Caco-2 (cell line): ENCODE measurements at places on chromosomes 1 and 21.

- DNase-seq: no peak
Observed at GRCh38 chr1:182248721-182249120, 142.9 kb downstream of the GLUL start.

DNA sequence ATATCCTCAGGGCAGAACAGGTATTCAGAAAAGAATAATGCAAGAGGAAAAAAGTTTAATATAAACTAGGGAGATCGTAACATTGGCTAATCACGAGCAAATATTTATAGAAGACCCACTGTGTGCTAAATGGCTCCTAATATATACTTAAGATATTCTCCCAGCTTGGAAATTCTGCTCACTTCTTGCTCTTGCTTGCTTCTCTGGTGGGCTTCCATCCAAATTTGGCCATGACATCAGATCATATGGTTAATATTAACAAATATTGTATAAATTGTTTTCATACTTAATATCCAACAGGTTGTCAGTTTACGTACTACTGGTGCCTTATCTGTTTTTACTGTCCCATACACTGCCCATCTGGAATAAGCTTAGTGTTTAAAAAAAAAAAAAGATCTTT lies 1.1 kb downstream of the COX20 start:
- DNase-seq: no peak

DNA sequence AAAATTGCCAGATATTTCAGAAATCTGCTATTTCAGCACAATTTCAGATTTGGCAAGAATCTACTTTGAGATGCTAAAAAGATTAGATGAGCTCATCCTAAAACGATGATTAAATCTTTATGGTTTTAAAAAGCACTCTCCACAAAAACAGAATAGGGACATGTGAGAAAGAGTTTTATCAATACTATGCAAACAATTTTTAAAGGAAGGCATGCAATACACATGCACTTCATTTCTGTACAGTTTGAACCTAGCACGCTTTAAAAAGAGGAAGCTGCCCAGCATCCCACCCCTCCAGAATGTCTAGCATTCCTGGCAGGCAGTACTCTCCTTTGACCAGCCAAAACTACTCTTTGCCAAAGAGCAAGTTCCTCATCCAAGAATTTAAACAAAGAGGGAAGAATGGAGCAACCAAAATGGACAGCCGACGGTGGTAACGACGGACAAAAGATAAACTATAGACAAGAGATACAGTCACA lies 1.3 kb downstream of the ARHGAP29 start:
- no peak for DNase-seq

GRCh38 chr21:33734291-33734690 lies 92.0 kb downstream of the ITSN1 start:
- DNase-seq: no peak

DNA sequence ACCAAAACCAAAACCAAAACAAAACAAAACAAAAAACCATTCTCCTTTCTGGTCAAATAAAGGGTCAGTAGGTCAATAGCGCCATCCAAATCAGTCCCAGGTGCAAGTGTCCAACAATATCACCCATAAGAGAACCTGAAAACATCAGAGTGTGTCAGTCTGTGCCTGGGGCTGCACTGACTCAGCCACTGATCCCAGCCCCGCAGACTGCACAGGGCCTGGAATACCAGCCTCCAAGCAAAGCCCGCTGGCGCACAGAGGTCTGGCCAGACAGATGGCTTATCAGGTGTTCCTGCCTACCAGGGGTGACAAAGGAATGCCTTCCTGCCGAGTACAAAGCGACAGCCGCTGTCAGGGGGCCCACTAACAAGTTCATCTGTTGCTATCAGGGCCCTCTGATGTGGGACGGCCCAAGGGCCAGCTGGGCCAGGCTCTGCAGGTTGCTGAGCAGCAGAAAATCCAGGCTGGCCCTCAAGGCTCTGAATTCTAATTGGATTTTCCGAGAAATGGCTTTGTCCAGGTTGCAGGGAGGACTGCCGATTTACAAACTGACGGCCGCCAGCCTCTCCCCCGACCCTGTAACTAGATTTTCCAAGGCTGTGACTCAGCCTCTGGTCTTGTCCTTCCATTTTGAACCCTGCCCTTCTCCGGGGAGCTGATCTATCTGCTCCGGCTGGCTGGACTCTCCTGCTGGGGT lies 13.7 kb upstream of the TMEM51 start:
- DNase-seq: peak; percentile 93

GRCh38 chr21:45995686-45996179 lies 14.2 kb downstream of the COL6A1 start:
- DNase-seq: no peak

GRCh38 chr1:160580221-160580812 lies 1.0 kb upstream of the CD84 start:
- DNase-seq: no peak

- no peak for DNase-seq
Observed at GRCh38 chr1:59506952-59507351, 210.1 kb downstream of the FGGY start.

DNA sequence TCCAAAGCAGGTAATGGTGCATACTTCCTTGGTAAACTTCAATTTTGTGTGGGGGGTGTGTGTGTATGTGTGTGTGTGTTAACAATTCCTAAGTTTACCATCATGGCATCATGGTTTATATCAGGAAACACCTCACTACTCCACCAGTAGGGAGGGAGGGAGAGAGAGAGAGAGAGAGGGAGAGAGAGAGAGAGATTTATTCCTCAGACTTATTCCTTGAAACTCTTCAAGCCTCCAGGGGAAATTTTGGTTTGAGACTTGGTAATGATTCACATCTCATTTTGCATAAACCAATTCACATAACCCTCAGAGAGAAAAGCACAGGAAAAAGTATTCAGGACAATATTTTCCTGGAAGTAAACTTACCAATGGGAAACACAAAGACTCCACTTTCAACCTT lies 115.0 kb downstream of the TTLL7 start:
- DNase-seq: no peak

DNA sequence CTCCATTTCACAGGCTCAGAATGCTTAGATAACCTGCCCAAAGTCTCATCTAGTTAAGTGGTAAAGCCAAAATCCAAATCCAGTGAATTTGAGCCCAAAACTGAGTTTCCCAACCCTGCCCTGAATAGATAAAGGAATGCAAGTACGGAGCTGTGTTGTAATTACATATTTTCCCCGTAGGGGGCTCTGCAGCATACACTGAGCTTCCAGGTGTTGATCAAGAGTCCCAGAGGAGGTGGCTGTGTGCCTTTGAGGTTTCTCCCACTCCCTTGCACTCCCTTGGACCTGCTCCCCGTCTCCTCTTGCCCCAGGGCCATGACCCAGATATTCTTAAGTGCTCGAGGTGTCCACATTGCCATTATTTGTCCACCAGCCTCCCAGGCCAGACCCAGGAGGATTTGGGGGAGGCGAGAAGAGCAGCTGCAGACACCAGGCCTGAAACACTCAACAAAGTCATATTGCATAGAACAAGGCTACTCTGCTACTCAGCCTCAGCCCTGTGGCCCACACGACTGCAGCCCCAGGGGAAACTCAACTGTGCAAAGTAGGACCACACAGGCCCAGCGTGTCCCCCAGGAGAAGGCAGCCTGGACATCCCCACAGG lies 18.4 kb upstream of the LY9 start:
- peak; percentile 64 for DNase-seq

- peak; percentile 26 for DNase-seq
Observed at GRCh38 chr21:37478794-37479193, 112.2 kb downstream of the DYRK1A start.

GRCh38 chr1:7105269-7105668 lies 320.0 kb downstream of the CAMTA1 start:
- no peak for DNase-seq

DNA sequence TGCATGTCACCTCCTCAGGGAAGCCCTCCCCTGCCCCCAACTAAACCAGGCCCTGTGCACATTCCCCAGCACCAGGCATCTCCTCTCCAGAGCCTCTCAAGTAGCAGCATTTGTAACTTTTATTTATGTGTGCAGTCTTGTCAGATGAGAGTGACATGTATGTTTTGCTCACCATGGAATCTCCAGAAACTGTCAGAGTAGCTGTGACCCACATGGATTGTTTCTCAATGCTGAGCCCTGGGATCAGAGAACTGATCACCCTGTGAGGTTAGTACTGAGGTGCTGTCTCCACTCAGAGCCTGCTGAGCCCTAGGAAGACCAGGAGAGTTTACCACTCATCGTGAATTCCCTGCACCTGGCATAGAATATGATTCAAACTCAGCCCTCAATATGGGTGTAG lies 190.9 kb upstream of the EDN2 start:
- no peak for DNase-seq

DNA sequence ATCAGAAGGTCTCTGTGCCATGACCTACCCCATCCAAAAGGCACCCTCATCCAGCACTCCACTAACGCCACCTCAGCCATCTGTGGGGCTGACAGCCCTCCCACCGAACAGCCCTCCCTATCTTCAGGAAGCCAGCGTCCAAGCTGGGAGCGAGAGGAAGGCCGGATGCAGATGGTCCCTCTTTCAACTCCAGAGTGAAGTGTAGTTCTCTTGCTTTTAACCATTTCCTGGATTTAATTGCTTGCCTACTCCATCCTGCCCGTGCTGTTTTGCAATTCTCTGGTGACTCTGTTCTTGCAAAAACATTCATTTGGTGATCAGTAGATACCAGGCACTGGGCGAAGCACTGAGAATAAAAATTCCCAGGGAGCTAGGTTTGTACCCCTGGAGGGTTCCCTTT lies 8.2 kb upstream of the DYRK1A start:
- DNase-seq: no peak

- DNase-seq: no peak
Observed at GRCh38 chr1:230818367-230818766, 50.0 kb downstream of the C1orf198 start.

DNA sequence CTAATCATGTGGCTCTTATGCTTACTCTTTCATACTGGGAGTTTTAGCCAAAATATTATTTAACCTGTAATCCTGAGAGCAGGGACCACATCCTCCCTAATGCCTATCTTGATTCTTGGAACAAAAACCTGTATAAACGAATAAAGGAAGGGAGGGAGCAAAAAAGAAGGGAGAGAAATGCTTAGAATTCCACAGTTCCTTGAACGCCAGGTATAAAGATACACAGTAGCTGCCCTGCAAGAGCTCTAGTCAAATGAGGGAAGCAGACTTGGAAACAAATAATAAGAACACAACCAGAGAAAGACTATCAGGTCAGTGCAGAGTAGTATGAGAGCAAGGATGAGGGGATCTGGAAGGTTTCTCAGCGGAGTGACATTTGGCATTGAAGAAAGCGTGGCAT lies 116.3 kb downstream of the SLC30A10 start:
- DNase-seq: no peak

DNA sequence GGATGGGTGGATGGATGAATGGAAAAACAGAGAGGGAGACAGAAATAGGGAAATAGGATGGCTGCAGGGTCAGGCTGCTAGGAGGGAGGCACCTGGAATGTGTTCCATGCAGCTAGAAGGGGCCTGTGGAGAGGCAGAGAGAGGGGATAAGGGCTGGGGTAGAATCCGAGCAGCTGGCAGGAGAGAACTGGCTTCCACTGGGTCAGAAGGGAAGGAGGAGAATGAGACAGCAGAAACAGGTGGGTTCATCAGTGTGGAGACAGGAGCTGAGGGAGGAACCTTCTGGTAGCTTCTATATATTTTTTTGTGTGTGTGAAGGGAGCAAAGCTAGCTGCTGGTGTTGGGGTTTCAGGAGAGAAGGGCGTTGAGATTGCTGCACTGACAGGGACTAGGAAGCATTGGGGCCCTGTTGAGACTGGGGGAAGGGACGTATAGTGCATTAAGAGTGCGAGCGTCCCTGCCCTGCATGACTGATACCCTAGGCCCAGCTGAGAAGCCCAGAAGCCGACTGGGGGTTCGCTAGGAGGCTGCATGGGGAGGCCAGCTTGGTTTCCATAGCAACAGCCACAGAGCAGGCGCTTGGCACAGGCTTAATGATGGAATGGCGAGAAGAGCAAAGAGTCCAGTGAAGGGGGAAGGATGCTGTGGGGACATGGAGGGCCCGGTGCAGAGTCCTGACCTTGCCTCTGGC lies 14.8 kb upstream of the KIF21B start:
- DNase-seq: no peak

DNA sequence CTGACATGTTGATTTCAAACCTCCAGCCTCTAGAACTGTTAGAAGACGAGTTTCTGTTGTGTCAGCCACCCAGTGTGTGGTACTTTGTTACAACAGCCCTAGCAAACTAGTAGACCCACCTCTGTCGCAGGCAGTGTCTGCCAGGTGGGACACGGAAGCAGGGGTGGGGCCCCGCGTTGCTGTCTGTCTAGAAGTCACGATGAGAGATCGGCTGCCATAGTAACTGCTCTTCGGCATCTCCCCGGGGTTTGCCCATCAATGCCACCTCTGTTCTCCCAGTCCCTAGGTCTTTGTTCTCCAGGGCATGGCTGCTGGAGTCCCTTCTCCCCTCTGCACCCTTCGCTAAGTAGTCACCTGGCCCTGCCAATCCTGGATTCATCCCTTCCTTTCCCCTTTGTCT lies 15.2 kb upstream of the CLSTN1 start:
- no peak for DNase-seq

DNA sequence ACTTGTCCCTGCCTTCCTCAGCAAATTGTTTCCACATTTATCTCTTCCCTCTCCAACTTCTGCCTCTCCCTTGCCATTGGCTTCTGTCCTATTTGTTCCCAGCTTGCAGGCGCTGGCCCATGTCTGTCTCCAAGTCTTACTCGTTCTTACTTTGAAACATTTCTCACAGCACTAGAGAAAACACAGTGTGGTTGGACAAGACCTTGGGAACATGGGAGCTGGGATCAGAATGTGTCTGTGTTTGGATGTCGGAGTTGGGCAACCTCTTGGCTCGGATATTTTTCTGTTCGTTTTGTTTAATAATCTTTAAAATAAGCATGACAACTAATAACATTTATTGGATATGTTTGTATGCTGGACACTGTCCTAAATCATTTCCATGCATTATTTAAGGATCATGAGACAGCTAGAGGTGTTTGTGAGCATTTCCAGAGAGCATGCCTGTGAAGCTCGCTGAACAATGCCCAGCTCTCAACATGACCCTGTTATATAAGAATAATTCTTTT lies 5.9 kb upstream of the BRWD1 start:
- DNase-seq: no peak

DNA sequence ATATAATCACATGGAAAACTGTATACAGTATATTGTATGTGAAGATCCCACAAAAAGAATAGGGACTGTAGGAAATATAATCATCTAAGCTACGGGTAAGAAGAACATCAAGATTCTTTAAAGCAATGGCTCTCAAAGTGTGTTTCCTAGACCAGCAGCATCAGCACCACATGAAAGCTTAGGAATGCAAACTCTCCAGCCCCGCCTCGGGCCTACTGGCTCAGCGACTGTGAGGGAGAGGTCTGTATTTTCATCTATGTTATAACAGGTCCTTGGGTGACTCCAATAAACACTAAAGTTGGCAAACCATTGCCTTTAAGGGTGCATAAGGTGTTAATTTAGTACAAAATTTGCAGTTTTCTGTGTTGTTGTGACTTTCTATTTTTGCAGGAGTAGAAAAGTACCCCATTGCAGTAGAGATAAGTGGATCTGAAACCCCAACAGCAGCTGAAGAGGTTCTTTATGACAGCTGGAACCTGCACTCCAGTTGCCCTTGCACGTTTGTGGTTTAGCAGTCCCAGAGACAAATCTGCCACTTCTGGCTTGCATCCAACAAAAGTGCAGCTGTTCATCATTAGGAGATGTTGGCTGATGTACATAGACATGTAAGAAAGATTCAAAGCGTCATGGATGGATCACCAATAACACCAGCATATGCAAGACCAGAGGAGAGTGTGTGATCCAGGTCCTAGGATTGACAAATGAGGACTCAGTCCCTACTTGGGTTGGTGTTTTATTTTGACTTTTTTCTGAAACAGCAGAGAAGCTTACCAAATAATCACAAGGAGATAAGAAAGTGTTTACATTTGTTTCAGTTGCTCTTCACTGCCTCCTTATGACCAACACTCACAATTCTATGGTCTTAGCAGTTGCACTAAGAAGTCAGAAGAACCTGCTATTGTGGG lies 15.9 kb upstream of the IFNAR1 start:
- DNase-seq: no peak

GRCh38 chr1:236281198-236281653 lies 532 bp downstream of the ERO1B start:
- no peak for DNase-seq
